ENCODE measurements at places on chromosomes 2 and 18.

DNA sequence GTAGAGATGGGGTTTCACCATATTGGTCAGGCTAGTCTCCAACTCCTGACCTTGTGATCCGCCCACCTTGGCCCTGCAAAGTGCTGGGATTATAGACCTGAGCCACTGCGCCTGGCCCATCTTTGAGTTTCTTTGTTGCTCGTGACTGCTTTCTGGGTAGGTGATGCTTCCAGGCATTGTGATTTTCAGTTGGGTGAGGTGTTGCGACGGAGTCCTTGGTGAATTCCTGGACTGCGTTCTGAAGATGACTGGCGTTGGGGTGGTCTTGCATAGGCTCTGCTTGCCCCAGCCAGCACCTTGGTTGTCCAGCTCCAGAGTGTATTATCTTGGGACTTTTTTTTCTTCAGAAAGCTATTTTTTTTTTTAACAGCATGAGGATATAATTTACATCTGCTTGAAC lies 103.4 kb downstream of the DCDC2C start:
- DNase-seq = no peak

DNA sequence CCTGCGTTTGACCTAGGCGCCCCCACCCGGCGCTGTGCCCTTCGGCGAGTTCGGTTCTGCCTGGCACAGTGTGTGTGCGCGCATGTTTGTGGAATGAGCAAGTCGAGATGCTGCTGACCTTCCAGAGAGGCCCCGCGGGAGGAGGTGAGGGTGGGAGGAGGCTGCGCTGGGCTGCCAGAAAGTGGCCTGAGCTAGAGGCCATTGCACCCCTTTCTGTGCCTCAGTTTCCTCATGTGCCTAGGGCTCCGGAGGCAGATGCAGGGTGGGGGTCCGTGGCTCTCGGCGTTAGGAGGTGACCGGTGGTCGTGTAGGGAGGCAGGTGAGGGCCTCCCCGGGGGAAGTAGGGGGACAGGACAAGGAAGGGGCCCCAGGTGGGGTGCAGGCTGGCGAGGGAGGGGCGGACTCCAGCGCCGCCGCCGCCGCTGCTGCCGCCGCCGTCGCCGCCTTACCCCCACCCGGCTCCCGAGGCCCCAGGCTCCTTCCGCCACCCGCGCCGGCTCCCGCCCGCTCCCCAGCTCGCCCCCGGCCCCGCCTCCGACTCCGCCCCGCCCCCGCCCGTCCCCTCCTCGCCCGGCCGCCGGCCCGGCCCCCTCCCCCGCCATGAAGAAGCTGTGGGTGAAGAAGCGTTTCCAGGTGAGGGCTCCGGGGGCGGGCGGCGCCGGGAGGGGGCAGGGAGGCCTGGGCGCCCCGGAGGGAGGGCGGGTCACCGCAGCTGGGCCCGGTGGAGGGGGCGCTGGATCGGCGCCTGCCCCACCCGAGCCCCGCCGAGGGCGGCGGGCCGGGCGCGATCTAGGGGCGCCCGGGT lies 7.0 kb downstream of the SPEG start:
- no peak for DNase-seq

GRCh38 chr2:128613351-128613750 lies 294.7 kb upstream of the HS6ST1 start:
- no peak for DNase-seq

DNA sequence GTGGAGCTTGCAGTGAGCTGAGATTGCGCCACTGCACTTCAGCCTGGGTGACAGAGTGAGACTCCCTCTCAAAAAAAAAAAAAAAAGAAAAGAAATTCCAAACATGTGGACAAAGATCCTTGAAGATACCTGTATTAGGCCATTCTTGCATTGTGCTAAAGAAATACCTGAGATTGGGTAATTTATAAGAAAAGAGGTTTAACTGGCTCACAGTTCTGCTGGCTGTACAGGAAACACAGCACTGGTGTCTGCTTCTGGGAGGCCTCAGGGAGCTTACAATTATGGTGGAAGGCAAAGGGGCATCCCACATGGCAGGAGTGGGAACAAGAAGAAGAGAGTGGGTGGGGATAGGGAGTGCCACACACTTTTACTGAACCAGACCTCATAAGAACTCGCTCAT lies 140.1 kb downstream of the SS18 start:
- no peak for DNase-seq

DNA sequence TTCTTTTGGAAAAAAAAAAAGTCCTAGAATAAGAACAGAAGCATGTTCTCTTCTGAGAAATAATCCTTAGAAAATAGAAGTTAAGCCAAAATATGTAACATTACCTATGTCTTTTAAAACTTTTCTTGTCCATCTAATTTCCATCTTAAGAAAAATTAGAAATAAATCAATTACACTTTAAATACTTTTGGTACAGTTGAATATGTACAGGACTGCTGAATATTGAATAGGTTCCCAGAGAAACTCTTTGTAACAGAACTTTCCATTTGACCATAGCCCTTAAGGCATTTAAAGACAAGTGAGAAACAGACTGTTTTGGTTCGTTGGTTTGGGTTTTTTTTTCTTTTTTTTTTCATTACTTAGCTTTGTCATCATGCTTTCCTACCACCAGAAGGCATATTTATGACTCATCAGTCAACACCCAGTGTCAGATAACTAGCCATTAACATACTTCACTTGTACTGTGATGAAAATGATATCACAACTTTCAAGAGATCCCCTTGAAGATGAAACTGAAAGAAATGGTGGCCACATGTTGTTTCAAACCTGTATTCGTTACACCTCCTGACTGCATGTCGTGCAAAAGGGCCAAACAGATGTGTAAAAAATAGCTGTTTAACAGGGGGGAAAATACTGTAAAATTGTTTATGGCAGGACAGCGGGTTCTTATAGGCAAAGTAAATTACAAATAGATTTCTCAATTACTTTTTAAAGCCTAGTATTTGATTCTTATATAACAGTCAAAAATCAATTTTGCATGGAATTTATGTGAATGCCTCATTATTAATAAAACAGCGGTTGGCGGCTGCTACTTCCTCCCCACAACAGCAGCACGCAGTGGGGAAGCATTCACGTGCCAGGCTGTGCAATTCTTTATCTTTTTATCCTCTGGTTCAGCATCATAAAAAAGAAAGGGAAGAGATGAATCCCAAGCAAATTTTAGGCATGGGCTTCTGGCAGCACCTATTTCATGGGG lies 280.7 kb upstream of the HNRNPA3 start:
- no peak for DNase-seq

GRCh38 chr2:218557941-218558340 lies 10.2 kb downstream of the USP37 start:
- no peak for DNase-seq

DNA sequence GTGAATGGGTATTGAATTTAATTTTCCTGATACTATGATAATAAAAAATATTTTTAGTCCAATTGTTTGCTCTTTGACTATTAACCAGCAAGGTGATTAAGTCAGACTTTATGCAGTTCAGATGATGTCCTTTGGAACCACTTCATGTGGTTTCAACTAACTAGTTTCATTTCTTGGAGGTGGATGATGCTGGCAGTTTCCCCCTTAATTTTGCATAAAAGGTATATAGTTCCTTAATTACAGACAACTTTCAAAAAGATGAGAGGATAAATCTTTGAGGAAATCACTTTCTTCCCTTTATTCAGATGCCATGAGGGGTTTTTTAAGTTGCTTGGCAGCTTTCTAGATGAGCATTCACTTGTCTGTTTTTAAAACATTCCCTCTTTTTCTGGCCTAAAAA lies 223.1 kb downstream of the PHLPP1 start:
- DNase-seq = no peak

DNA sequence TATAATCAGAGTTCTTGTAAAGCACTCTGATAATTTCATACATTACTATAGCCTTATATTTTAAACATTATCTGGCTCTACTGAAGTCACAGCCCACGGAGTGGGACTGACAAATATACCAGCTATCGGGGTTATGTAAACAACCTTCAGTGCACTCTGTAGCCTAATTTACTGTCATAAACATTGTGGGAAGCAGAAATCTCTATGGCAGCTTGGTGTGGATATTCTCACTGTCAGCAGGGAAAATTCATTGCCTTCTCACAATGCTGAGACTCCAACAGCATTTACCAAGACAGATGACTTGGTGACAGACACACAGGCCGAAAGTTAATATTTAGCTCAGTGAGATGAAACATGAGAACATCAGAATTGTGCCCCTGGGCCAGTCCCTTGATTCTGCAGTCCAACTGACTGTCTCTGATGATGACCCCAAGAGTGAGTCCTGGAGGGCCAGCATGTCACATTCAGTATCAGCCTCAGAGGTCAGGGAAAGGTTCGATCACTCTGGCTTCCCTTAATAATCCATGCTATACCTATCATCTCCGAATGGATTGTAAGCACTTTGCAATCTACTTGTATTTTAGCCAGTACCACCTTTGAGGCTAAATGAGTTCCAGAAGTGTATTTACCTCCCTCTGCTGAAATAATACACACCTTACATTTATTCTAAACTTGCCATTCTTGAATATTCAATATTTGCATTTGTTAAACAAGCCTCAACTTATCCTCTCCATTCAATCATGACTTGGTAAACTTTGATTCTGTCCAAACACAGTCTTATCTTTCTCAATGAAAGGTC lies 146.2 kb upstream of the OSR1 start:
- DNase-seq = no peak

DNA sequence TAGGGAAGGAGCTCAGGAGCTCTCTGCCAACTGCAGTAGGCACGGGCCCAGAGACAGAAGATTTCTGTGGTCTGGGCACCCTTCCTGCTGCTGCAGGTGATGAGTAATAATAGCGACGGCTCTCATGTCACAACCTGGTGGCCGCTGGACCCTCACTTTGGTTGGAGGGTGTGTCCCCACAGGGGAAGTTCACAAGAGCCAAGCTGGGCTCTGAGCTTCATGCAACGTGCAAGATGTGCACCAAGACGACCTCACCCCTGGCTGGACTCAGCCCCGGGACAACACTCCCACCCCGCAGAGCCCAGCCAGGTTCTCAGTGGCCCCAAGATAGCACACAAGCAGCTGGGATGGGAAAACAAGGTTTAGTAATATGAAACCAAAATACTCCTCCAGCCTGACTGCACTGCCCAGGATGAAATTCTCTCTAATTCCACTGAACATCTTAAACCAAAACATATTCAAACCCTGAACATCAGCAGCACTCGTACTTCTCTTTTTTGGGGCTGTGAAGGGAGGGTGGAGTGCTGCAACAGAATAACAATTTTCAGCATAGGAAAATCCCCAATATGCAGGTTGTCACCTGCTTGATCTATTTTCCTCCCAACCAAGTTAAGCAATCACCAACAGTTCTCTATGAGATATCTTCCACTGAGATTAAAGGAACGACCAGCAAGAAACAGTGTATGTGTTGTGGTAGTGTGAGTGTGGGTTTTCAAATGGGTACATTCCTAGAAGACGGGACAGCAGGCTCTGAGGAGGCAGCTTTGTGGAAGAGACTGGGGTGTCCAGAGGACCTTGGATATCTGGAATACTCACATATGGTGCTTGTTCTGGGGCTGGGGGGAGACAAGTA lies 26.5 kb downstream of the BCL2 start:
- no peak for DNase-seq

GRCh38 chr2:231371430-231372054 lies 24.0 kb upstream of the B3GNT7 start:
- DNase-seq = no peak

- DNase-seq = no peak
Observed at GRCh38 chr2:21220930-21221329, 97.2 kb downstream of the TDRD15 start.

DNA sequence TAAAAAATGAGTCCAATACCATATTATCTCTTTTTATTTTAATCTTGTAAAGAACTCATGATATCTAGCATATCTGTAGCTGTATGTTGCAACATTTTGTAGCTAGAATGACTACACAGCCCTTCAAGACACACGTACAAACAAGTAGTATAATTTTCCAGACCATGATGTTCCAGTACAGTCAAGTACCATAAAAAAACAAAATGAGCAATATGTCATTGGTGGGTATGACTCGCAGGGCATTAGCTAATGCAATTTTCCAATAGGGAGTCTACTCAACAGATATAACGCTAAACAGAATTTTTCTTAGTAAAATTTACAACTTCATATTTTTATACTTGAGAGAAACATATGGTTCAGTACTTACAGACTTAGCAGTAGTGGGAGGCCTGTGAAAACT lies 53.6 kb upstream of the UGP2 start:
- DNase-seq = no peak

DNA sequence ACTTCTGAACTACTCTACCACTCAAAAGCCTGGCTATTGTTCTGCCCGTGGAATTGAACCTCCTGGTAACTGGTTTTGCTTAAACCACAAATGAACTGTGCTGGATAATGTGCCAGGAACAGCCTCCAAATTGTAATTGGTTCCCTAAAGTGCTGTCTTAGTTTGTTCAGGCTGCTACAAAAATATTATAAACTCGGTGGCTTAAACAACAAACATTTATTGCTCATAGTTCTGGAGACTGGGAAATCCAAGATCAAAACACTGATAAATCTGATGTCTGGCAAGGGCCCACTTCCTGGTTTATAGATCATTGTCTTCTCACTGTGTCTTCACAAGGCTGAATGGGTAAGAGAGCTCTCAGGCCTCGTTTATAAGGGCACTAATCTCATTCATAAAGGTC lies 149.2 kb upstream of the NCKAP5 start:
- DNase-seq = no peak

GRCh38 chr18:22606563-22607283 lies 189.0 kb upstream of the CTAGE1 start:
- DNase-seq = no peak

All from renal cortex interstitium (tissue), 15 donors.